ENCODE measurements at places on chromosomes 4 and X. TPM values are rescaled to one million over a fixed set of nuclear protein-coding genes. Genes with fewer than 3 reads are reported as not detected.

PSAPL1 gene
- not detected for total RNA-seq

NAT8L gene
- total RNA-seq: under 0.01 TPM

NBDY gene
- 16.6 TPM for total RNA-seq

RPL39 gene
- 3,305 TPM for total RNA-seq

DMRTC1B gene
- total RNA-seq: not detected

MAGEA9B gene
- total RNA-seq: not detected

MAGEA4 gene
- not detected for total RNA-seq

ZNF711 gene
- total RNA-seq: 1.6 TPM
